HL-60 (cell line): ENCODE measurements at places on chromosomes 2 and 18.
A peak's percentile ranks its signal among the peaks of the same experiment; 100 is the strongest.

- no peak for DNase-seq
Observed at GRCh38 chr2:18362696-18363095, 197.8 kb downstream of the RDH14 start.

GRCh38 chr2:7730449-7730848, 813.2 kb downstream of the RNF144A start:
- no peak for DNase-seq

GRCh38 chr18:78649421-78649820, 330.2 kb upstream of the SALL3 start:
- DNase-seq = no peak

DNA sequence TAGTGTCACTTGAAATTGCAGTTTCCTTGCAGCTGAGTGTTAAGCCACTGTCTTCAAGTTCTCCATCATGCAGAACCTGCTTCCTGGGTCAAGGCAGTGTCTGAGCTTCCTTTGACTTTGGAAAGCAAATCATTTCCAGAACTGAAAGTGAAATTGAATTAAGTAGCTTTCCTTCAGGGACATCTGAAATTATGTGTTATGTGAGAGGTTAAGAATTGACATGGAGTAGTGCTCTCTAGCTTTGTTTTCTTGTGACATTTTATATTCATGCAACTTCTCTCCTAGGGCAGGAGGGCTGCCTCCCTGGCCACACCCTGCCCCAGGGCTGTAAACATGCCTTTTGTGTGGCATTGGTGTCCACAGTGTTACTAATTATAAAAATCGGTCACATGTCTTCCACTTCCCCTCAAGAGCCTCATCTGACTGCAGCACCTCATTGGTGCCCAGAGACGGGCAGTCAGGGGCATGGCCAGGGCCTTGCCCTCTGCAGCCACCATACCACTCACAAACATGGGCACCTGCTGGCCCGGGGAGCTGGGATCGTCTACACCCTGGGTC, 14.4 kb downstream of the RAB12 start:
- peak; percentile 49 for DNase-seq

GRCh38 chr2:118264232-118264990, 176.1 kb downstream of the INSIG2 start:
- no peak for DNase-seq

- DNase-seq = no peak
Observed at GRCh38 chr2:205734436-205735037, 52.2 kb downstream of the NRP2 start.
